ENCODE measurements at places on chromosomes 5 and 9.

GRCh38 chr9:26181836-26182235, 503.6 kb upstream of the TUSC1 start:
- DNase-seq: no peak

- no peak for DNase-seq
These were observed 7.3 kb upstream of the BARHL1 start for GRCh38 chr9:132575005-132575609.

GRCh38 chr5:137665678-137666460, 70.0 kb downstream of the KLHL3 start:
- no peak for DNase-seq

DNA sequence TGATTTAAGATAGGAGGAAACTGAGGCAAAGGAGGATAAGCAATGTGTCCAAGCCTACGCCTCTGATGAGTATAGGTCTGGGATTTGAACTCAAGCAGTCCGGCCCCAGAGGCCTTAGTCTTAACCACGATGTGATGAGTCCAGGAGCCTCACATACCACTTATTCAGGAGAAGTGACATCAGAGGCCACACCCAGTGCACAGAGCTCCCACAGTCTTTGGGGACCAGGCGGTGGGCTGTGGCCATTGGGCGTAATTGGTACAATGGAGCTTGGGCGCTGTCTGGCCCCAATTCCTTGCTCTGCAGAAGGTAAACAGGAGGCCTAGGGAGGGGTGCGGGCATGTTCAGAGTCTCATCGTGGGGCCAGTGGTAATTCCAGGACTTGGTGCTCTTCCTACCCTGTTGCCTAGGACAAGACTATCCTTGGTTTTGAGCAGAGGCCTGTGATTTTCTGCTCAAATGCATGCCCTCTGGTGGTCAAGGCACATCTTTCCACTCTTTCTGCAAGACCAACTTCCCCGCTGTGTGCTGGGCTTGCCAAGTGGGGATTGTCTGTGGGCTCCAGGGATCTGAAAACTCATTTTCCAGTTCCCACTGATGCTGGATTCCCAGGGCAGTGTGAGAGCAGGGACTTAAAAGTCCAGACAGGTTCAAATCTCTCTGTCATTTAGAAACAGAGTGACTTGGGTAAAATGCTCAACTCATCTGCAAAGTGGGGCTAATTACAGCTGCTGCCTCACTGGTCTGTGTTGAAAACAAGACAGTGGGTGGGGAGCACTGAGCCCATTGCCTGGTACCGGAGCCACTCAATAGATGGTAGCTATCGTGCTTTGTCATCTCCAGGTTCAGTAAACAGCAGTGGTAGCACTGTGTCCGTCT, 15.8 kb downstream of the NDST1 start:
- no peak for DNase-seq

- DNase-seq: no peak
These were observed 321.4 kb upstream of the ACTBL2 start for GRCh38 chr5:57804007-57804444.

DNA sequence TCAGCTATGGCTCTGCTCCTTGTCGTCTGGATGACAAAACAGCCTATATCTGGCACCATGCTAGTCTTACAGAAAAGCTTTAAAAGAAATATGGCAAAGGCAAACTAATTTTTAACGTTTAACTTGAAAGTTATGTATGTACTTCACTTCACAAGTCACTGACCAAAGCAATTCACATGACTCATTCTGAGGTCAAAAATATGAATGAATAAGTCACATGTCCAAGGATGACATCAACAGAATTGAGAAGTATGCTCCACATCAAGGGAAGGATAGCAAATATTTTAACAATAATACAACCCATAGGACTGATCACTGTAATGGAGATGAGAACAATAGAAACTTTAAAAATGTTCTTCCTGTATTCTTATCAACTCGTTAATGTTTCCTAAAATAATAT, 1072.6 kb upstream of the NUDT12 start:
- DNase-seq: no peak

- no peak for DNase-seq
These were observed 33.5 kb upstream of the EBF1 start for GRCh38 chr5:159133041-159133741.

GRCh38 chr5:97181856-97182545, 1.0 kb downstream of the RIOK2 start:
- DNase-seq: no peak

DNA sequence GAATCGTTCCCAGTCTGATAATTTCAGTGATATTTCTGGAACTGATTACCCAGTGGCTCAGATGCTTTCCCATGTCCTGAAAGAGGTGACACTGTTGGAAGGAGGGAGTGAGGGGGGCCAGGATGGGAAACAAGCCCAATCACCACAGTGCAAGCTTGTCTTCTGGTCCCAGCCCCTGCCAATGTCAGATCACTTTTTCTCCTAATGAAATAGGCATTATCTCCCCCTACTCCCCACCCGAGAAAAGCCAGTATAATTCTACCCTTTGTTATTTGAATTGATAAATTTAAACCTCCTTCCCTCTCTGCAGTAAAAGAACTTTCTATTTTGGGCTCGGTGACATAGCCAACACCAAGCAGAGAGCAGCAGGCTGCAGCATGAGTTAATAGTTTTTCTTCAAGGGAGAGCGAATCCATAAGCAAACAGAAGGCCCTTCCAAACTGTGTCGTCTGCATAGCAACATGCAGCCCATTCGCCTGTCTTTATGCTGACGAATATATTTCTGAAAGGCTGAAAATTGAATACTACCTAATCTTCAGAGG, 14.6 kb upstream of the PPP2CA start:
- no peak for DNase-seq

DNA sequence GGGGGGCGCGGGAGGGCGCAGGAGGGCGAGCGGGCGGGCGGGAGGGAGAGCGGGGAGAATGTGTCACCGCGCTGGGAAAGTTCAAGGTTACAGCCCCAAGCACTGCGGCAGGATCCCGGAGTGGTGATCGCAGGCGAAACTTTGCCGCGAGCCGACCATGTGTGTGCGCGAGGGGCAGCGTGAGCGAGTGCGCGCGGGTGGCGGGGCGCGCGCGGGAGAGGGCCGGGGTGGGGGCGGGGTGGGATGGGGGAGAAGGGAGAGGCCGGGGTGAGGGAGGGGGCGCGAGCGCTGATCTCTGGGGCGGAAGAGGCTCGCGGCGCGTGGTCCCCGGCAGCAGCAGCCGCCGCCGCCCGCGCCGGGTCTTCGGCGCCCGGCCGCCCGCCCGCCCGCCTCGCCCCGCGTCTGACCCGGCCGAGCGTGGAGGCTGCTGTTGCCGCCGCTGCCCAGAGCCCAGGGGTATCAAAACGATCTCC, at the start of gene NFIB:
Gene NFIB, minus strand, starts transcription at position 191 of the 473 bp plus-strand sequence. CDS start 630 bp downstream, outside the sequence.
- no peak for DNase-seq
